ENCODE measurements at places on chromosomes 2 and 18.

- no peak for DNase-seq
Observed at GRCh38 chr2:201891676-201892075, 85.3 kb downstream of the CDK15 start.

DNA sequence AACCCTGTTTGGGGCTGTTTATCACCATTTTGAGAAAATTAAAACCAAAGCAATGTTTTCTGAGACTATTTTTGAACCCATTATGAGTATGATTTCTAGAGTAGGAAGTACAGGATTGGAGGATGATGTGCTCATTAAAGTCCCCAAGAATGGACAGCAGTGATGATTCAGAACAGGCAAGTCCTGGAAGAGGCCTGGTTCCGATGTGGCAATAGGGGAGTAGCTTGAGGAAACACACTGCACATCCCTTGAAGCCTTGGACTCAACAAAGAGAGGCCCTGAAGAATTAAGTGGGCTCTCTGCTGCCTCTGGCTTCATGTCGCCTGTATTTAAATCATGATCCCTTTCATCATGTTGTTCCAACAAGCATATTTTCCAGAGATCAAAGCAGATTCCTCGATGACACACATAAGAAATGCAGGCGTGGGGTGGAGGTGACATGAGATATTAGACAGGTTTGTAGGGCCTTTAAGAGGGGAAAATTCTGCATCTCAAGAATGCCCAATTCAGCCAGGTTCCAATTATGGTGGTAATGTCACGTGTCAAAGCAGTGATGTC lies 242.2 kb downstream of the FHOD3 start:
- DNase-seq, result no peak

- no peak for DNase-seq
Observed at GRCh38 chr18:40148960-40149359, 1806.1 kb upstream of the PIK3C3 start.

DNA sequence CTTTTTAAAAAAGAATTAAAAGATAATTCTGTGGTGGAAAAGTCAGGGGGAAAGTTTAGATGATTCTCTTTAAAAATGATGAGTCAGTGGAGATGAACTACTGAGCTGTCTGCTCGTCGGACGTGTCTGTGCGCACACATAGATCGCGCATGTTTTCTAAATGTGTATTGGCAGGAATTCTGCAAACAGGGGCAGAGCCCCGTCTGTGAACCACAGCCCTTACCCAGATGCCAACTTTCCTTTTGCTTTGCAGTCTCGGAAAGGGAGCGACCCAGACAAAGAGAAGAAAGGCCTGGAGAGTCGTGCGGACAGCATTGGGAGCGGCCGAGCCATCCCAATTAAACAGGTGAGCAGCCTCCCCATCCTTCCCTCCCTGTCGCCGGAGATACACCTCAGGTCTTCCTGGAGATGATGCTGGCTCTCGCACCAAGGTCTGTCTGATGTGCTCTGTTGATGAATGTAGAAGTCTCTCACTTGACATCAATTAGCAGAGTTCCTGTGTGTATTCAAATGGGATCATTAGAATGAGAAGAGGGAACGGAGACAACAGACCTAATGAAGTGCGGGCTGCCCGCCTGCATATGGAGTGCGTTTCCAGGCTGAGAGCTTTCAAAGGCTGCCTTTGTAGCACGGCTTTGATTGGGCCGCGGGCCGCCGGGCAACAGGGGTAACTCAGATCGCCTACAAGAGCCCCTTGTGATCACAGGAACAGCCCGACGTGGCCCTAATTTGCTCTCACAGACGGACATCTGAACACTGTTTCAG lies 313.3 kb downstream of the AGAP1 start:
- no peak for DNase-seq

DNA sequence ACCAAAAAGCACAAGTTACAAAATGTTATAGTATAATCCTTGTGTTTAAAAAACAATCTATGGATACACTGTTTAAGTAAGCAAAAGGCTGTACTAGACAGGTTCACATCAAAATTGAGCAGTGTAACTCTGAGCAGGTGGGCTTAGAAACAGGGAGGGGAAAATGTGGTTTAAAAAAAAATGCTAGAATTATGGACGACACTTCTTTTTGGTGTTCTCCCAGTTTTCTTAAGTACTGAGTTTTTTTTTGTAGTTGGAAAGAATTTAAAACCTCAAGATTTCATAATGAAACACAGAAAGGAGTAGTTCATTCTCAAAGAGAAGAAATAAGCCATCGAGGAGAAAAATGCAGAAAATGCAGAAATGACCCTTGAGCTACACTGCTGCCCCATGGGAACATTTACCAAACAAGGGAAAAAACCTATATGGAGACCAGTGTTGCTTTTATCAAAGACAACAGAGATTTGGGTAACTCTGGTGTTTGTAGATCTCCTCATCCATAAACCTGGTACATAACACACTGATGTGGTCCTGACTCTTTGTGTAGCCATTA lies 100.7 kb downstream of the MYO5B start:
- no peak for DNase-seq

- no peak for DNase-seq
Observed at GRCh38 chr2:6312367-6312766, 553.3 kb downstream of the CMPK2 start.

- DNase-seq, result no peak
Observed at GRCh38 chr2:1509271-1510065, 96.2 kb downstream of the TPO start.

GRCh38 chr2:129004485-129004884 lies 685.8 kb upstream of the HS6ST1 start:
- no peak for DNase-seq

DNA sequence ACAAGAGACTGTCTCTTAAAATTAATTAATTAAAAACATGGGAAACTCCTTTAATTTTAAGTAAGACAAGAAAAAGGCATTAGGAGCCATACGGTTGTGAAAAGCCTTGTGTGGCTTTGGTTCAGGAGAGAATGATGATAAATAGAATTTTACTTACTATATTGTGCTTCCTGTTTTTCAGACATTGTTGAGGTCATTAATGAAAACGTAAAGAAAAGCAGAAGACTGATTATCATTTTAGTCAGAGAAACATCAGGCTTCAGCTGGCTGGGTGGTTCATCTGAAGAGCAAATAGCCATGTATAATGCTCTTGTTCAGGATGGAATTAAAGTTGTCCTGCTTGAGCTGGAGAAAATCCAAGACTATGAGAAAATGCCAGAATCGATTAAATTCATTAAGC lies 10.7 kb upstream of the IL1RL2 start:
- no peak for DNase-seq

- DNase-seq, result no peak
Observed at GRCh38 chr2:7951001-7951400, 730.9 kb upstream of the ID2 start.

DNA sequence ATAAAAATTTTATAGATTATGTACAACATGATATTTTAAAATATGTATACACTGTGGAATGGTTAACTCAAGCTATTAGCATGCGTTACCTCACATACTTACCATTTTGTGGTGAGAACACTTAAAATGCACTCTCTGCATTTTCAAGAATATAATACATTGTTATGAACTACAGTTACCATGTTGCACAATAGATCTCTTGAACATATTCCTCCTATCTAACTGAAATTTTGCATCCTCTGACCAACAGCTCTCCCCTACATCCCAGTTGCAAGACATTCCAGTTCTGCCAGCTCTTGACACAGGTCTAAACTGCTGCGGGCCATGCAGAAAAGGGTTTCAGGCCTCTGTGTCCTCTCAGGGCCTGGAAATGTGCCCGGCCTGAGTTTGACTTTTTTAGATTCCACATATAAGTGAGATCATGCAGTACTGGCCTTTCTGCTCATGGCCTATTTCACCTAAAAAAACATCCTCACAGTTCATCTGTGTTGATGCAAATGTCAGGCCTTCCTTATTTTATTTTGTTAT lies 113.7 kb downstream of the CDCA7 start:
- DNase-seq, result no peak

DNA sequence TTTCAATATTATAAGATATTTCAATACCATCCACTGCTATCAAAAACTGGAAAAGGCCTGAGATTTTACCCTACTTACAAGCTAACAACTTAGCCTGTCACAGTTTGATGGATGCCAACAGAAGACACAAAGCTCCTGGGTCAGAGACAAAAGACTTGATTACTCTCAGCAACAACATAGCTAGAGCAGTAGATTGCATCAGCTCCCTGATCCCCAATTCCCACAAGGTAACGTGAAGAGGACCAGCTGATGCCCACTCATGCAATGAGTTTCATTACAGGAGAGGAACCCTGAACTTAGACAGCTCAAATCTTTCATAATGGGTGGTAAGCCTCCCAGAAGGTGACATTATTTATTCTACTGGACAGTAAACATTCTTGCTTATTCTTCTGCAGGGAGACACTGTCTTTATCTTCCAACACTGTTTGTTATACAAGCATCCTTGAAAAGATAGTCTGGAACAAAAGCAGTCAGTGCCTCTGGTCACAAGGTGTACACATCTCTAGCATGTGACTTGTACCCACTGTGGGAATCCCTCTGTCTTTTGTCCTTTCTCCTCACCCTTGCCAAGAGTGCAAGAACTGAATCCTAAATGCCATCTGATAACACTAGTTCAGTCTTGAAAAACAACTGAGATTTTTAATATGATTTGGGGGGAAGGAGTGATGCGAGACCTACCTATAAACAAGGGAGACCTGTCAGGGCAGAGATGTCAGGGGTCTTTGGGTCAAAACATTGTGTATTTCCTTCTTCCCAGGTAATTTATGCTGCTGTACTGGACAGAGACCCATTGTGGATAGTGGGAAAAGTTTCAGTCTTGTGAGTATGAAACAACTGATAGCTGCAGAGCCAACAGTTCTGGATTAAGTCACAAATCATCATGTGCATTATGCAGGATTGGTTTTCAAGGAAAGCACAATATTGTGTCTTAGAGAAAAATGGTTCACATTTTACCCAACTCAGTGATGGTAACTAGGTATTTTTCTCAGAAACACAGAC lies 102.4 kb downstream of the AOX1 start:
- DNase-seq, result no peak

GRCh38 chr2:23602116-23602515 lies 217.1 kb downstream of the KLHL29 start:
- no peak for DNase-seq

DNA sequence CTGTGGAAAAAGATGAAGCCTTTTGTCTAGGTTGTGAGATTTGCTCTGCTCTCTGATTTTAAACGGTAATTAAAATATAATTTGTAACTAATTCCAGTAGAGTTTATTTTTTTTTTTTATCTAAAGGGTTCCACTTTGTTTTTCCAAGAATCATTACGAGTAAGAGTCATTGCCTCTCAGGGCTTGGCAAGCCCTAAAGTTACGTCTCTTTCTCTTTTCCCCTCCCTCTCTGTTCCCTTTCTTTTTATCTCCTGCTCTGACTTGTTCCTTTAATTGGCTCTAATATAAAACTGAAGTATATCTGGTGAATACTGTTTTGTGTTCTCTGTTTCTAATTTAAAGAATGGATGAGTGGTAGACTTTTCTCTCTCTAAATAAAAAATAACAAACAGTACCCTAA lies 75.8 kb downstream of the CALCRL start:
- DNase-seq, result no peak

DNA sequence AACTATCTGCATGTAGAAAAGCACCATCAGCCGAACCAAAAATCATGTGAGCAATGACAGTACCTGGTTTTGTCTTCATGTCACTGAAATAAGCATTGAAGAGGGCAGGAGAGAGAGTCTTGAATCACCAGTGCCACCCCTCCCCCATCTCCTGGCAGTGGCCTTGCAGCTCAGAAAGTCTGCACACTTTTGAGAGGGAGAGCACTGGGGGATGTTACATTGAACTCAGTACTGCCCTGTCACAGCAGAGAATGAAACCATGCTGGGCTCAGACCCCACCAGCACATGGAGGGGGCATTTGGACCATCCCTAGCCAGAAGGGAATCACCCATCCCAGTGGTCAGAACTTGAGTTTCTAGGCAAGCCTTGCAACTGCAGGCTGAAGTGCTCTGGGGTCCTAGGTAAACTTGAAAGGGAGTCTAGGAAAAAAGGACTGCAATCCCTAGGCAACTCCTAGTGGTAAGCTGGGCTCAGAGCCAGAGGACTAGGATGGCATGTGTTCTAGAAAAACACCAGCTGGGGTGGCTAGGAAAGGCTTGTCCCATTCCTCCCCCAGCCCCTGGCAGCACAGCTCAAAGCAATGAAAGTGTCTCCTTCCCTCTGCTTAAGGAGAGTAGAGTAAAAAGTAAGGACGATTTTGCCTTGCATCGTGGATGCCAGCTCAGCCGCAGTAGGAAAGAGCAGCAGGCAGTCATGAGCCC lies 259.9 kb upstream of the MYT1L start:
- no peak for DNase-seq

- no peak for DNase-seq
Observed at GRCh38 chr2:45483997-45484396, 127.1 kb downstream of the SRBD1 start.

- no peak for DNase-seq
Observed at GRCh38 chr2:128782411-128783192, 463.9 kb upstream of the HS6ST1 start.

DNA sequence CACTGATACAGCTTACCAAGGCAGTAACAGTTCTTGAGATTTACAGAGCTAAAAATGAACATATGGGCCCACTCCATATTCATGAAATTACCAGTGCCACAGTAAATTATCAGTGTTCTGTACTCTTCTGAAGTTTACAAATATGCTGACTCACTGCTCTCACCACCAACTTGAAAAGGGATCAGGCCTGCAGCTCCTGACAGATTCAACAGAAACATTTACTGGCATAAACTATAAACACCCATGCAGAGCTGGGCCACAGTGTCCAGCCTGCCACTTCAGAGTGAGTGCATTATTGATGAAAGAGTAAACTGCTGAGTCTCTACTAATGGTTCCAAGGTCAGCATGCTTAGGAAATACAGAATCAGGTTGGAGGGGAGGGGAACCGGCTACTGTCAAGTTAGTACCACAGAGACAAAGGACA lies 83.1 kb downstream of the FARSB start:
- no peak for DNase-seq

DNA sequence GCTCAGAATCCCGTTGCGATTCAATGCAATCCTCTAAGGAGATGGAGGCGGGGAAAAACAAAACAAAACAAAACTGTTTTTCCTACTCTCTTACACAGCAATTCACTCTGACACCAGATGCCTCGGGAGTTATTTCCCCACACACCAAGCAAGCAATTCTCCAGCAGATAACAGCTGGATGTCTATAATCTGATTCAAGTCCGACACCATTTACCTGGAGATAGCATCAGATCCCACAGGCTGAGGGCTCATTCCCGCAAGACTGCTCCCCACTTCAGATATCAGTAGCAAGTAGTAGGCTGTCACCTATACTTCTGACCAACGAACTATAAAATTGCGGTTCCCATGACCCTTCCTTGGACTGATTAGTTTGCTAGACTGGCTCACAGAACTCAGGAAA lies 58.7 kb downstream of the DTNB start:
- DNase-seq, result no peak

Data from effector memory CD4-positive, alpha-beta T cell (primary cell).